Muscle of arm (tissue), 14 donors: ENCODE measurements at places on chromosomes 12 and 14.

DNA sequence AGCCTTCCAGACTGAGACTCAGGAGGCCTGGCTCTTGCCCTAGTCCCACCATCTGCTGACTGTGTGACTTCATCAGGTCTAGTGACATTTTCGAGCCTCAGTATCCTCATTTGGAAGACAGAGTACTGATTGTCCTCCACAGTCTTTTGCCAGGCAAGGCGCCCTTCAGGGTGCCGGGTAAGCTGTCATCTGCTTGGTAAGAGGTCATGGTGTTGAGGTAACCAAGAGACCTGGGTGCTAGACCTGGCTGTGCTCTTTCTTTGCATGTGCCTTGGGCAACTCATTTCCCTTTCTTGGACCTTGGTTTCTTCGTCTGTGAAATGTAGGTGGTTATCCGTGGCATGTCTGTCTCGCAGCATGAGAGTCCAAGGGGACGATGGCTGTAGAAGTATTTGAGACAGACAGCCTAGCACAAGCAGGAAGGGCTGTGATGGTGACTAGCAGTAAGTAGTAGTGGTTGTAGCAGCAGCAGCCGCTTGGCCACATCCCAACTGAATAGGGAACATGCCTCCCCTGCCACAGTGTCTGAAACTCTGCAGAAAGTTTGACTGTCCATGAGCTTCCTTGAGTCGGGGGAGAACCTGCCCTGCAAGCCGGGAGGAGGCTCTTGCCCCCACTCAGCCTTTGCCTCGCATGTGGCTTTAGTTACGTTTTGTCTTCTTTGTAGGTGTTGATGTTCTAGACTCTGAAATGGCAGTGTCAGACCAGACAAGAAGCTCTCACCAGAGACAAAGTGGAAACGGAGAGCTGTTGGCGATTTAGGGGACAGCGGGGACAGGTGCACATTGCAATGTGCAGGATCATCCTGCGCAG is 40.3 kb downstream of the EVL start:
- no peak for DNase-seq

DNA sequence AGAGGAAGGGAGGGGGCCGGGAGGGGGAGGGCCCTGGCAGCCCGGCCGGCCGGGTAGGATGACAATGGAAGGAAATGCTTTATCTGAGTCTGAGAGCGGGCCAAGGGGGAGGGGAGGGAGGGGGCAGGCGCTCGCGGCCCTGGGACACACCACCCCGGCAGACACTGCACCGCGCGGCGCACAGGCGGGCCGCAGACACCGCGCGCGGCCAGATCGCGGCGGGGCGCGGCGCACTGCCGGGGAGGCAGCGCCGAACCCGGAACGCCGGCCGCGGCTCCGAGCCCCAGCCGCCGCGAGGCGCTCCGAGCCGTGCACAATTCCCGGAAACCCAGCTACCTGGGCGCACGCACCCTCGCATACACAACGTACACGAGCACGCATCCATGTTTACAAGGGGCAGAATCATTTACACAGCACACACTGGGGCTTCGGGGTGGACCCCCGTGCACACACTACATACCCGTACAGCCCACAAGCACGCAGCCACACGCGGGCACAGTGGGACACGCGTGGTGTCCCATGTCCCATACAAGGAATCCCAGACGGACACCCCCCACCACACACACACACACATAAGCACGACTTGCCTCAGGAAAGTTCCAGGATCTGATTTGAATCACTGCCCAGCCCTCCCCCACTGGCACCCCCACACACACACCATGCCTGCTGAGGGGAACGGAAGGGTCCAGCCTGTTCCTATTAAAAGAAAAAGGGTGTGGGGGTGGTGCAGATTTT is at the start of gene HDAC7:
Gene HDAC7 (minus strand): TSS at position 8 of the 735 bp plus-strand sequence. CDS start 118 bp downstream, outside the sequence.
- DNase-seq = peak; percentile 91

- no peak for DNase-seq
These were observed 239.7 kb downstream of the EMP1 start for GRCh38 chr12:13436182-13436581.

DNA sequence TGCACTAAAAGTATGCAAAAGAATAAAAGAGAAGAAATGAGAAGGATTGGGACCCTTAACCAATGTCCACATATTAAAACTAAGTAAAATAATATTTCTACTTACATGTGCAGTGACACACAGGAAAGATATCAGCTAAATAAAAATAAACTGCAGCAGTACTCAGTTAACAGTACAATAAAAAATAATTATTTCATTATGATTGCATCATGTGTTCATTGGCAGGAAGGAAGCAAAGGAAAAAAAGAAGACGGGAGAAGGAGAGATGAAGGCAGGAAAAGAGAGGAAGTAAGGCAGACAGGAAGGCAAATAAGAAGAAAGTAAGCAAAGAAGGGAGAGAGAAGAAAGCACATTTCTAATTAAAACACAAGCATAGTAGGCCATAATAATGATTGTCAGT is 33.0 kb downstream of the RASSF9 start:
- no peak for DNase-seq

GRCh38 chr12:128571906-128572810 is 251.6 kb downstream of the SLC15A4 start:
- DNase-seq = no peak

DNA sequence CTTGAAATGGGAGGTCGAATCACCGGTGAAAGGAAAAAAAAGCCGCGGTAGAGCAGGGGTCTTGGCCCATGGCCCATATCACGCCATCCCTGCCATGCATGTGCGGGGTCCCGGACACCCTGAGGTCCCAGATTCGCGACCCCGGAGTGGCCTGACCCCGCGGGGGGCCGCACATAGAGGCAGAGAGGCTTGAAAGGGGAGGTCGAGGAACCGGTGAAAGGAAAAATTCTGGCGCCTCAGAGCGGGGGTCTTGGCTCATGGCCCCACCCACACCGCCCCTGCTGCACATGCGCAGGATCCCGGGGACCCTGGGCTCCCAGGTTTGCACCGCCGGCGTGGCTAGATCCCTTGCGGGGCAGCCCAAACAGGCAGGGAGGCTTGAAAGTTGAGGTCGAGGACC is 319.8 kb downstream of the ALG10 start:
- DNase-seq = no peak

DNA sequence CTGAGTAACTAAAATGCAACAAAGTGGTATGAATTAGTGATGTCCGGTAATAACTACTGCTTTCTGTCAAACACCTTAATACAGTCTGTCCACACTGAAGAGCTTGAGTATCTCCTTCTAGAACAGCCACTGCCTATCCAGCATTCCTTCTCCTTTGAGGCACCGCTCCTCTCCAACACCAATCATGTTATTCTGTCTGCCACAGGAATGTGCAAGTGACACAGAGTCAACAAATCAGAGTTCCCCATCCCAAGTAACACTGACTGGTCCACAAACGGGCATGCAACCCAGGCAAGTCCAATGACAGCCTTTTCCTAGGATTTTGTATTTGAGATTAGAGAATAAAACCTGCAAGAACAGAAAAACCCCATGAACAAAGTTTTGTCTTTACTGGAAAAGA is 3.8 kb downstream of the GXYLT1 start:
- no peak for DNase-seq
